ENCODE measurements at places on chromosomes 11 and 22.
A peak's percentile ranks its signal among the peaks of the same experiment; 100 is the strongest.

GRCh38 chr11:33734441-33735270 is 1.6 kb downstream of the CD59 start:
- DNase-seq = no peak

GRCh38 chr11:17528181-17528691 is 16.0 kb downstream of the USH1C start:
- DNase-seq = peak; percentile 47

DNA sequence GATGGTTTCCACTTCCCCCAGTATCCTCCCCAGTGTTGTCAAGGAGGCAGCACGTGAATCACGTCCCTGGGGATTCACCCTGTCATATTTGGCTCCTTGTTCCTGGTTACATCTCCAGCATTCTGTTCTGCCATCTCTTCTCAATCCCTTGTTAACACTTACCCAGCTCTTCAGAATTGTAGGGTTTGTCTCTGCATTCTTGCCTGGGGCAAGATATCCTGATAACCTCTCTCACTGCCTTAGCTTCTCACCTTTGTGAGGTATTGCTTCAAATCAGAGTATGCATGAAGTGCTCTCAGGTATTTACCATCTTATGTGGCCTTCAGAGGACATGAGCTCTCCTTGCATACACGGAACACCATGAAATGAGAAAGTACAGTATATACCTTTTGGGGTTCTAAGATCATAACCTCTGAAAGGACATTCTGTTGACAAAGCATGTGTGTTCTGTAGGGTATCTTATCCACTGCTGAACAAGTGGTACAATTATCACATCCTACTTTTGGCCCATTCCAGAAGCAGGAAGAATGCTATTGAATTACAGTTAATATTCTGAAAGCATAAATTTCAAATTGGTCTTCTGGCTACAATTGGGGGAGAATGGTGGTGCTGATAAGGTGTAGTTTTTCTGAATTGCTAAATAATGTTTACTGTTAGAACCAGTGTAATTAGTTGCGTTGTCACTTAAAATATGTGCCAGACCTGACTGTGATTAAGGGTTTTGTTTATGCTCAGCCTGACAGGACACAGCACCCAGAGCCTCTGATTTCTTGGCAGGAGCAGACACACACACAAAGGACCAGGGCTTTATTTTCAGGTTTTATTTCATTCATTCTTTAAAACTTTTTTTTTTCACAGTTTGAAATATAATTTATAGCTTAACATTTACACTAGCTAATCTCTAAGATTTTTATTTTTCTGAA is 32.7 kb downstream of the VSTM5 start:
- DNase-seq = no peak

GRCh38 chr11:32817852-32818183 is 11.9 kb upstream of the PRRG4 start:
- DNase-seq = no peak

DNA sequence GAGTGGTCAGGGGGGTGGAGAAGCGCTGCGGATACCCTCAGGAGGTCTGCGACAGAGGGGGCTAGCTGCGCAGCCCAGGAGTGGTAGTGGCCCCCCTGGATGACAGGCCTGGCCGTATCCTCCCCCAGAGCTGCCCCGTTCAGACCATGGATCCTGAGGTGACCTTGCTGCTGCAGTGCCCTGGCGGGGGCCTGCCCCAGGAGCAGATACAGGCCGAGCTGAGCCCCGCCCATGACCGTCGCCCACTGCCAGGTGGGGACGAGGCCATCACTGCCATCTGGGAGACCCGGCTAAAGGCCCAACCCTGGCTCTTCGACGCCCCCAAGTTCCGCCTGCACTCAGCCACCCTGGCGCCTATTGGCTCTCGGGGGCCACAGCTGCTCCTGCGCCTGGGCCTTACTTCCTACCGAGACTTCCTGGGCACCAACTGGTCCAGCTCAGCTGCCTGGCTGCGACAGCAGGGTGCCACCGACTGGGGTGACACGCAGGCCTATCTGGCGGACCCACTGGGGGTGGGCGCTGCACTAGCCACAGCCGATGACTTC is 505 bp downstream of the NUDT22 start:
- DNase-seq = peak; percentile 62

DNA sequence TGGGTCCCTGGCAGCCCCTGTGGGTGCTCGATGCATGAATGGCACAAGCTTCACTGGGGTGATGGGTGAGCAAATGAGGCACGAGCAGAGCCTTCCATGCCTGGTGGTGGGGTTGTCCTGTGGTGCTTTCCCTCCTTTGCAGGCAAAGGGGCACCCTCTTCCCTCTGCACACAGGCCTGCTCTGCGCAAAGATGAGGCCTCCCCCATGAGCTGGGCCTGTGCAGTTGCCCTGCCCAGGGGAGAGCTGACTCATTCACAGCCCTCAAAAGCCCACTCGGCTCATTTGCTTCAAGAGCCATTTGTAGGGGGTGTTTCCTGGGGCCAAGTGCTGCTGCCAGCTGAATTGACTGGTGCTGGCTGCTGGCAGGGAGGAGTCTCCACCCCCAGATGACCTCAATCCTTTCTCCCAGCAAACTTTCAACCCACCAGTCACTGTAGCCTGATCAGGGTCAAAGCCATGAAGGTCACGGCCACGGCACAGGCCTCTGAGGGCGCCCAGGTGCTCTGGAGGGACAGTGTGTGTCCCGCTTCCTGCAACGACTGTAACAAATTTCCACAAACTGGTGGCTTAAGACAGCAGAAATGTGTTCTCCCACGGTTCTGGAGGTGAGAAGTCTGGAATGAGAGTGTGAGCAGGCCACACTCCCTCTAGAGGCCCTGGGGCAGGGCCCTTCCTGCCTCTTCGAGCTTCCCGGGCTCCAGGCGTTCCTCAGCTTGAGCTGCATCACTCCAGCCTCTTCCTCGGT is 48.8 kb upstream of the ANO1 start:
- DNase-seq = no peak

DNA sequence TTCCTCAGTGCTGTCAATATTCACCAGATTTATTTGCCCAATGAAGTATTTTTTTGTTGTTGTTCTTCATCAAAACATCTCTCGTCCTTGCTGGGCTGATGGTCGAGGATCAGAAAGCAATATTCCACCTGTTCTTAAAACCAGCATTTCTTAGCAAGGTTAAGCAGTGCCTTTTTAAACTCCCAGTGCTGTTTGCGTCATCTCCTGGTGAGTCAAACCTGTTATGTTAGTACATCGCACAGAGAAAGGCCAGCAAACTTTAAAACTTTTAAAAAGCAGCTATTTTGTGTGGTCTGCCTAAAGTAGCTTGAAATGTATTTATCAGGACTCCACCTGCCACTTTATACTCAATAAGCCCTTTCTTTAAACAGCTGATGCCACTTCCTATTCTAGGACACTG is 802.0 kb downstream of the KCNA4 start:
- DNase-seq = no peak

DNA sequence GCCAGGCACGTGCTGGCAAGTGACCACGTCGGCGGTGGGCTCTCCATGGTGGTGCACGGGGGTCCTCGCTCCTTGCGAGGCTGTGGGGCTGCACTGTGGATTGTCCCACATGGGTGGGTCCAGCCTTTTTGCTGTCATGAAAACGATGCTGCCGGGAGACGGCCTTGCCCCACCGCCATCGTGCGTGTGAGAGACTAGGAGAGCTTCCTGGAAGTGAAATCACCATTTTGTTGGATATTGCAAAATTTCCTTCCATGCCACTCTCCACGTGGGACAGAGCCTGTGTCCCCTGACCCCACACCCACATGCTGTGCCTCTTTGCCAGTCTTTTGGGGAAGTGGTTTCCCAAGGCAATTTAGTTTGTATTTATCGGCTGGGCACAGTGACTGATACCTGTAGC is 18.2 kb upstream of the GRAMD4 start:
- no peak for DNase-seq

- DNase-seq = no peak
These were observed 6.0 kb upstream of the ARHGAP42 start for GRCh38 chr11:100681064-100681502.

DNA sequence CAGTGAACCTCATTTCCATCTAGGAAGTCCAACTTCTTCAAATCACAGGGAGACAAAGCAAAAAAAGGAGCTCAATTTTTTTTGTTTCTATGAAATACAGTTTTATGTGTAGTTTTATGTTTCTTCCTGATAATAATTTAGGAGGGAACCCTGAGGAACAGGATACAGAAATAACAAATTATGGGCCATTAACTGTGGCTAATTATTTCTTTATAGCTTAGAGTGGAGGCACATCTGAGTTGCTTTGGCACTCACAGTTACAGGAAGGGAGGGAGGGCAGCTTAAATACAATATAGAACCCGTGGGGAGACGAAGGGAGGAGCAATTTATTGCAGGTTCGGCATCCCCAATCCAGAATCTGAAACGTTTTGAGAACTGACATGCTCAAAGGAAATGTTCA is 37.1 kb upstream of the HORMAD2 start:
- DNase-seq = no peak

DNA sequence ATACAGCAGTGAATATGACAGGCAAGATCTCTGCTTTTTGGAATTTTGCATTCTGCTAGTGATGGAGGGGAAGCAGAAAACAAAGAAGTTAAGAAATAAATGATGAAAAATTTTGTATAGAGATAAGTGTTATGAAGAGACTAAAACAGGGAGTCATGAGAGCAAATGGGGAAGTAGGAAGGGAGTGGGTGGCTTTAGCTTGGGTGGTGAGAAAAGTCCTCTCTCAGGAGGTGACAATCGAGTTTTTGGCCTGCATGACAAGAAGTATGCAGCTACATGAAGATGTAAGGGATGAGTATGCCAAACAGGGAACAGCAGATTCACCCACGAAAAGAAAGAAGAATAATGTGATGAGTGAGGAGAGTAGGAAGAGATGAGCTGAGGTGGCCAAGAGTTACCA is 80.7 kb upstream of the MPPED2 start:
- no peak for DNase-seq
